Activated CD8-positive, alpha-beta memory T cell treated with anti-CD3 and anti-CD28 coated beads, Interleukin-2, amount 50 U/mL, for 4 hours (primary cell): ENCODE measurements at places on chromosomes 3 and 15.

- no peak for DNase-seq
Observed at GRCh38 chr15:28726102-28726501, 13.9 kb upstream of the GOLGA8M start.

DNA sequence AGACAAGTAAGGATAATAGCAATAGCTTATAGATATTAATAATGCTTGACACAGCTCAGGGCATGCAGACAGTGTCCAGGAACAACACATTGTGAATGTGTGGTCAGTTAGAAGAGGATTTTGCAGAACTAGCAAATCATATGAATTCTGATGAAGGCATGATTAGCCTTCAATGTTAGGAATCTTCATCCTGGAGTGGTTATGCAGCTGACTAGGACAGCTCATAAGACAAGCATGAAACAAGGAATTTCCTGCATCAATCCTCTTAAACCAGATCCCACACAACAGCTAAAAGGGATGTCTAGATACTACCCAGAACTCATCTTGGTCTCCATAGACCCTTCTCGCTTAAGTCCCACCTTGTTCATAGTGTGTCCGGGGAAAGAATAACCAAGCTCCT, 499.0 kb upstream of the ATP11B start:
- DNase-seq: no peak

DNA sequence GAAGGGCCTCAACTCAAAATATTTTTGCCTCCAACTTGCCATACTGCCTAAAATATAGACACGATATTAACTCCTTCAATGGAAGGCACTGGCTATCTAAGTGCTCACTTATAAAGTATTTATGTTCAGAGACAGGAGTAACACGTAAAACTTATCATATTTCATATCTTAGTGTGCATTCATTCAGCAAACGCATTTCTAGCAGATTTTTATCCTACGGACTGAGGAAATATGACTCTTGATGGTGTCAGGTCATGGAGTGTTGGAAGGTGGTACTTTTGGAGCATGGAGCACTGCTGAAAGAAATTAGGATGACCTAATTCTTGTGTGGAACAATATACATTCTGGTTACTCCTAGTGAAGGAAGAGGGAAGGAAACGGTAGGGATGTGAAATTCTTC, 43.8 kb upstream of the LEKR1 start:
- no peak for DNase-seq

GRCh38 chr15:92480361-92480760, 86.7 kb downstream of the ST8SIA2 start:
- no peak for DNase-seq

DNA sequence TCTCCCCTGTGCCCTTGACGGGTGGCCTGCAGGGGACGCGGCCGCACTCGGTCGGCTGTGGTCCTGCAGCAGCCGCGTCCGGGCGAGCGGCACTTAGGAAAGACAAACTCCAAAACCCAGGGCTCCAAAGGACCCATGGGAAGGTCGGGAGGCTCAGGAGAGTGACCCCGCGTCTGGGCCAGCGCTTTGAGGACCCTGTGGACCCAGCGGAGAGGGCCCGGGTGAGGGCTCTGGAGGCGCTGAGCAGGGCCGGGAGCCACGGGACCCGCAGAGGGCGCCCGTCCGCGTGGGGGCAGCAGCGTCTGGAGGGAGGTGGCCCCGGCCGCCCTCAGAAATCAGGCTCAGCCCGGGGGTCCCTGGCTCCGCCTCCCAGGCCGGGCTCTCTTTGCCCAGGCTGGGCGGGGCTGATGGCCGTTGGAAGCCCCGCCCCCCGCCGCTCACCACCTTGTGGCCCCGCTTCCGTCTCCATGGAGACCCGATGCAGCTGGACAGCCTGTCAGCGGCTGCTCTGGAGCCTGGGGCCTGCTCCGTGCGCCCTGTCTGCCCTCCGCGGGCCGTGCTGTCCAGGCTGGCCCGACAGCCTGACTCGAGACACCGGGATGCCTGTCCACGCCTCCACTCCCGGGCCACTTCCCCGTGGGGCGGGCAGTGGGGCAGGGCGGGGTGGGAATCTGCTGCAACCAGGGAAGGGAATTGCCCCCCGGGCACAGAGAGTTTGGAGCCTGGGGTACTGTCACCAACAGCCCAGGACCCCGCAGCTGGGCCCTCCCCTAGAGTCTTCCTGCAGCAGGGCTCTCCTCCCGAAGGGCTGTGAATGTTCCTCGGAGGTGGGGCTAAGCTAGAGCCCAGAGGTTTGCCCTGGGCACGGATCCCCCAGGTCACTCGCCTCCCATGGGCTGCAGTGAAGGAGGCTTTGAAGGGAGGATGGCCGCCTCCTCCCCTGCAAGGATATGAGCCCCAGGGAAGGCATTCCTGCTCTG, 34.8 kb upstream of the RPL32 start:
- no peak for DNase-seq

GRCh38 chr15:58909616-58910015, 23.9 kb downstream of the SLTM start:
- no peak for DNase-seq

DNA sequence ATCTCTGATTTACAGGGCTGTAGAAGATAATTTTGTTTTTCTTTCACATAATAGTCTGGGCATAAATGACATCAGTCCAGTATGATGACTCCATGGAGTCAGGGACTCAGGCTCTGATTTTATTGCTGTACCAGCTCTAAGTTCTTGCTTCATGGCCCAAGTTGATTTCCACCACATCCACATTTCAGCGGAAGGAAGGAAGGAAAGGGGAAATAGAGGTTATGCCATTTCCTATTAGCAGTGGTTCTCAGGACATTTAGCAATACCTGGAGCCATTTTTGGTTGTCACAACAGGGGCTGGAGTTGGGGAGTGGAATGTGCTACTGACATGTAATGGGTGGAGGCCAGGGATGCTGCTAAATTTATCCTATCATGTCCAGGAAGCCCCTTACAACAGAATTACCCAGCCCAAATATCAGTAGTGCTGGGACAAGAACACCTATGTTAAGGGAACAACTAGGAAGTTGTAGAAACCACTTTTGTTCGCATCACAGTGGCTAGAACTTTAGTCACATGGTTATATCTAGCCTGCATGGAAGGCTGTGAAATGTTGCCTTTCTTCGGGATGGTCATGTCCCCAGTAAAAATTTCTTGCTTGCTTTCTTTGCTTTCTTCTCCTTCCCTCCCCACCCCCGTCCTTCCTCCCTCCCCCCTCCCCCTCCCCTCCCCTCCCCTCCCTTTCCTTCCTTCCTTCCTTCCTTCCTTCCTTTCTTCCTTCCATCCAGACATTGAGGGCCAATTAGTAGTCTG, 42.1 kb downstream of the OXSR1 start:
- no peak for DNase-seq

GRCh38 chr3:175392653-175393052, 533.5 kb downstream of the NAALADL2 start:
- no peak for DNase-seq

- no peak for DNase-seq
Observed at GRCh38 chr15:69344238-69344637, 45.5 kb downstream of the PAQR5 start.

GRCh38 chr3:52596658-52597265, 60.4 kb downstream of the UQCC5 start:
- no peak for DNase-seq

GRCh38 chr3:109644746-109645145, 307.4 kb upstream of the DPPA4 start:
- no peak for DNase-seq

DNA sequence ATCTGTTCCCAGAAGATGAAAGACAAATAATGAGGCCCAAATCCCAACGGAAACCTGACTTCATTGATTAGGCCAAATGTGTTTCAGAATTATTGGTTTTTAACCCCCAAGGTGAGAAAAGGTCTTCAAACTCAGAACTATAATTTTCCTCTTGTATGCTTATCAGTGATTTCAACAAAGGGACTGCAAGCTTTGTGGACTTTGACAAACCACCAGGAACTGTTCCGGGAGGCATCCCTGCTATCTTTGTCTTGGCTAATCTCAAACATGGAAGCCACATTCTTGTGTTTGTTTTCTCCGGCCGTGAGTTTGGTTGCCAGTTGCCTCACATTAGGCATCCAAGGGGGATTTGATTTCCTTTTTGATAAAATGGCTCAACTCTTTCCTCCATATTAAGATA, 19.5 kb downstream of the ARHGEF3 start:
- DNase-seq: no peak

GRCh38 chr3:124177071-124177470, 185.1 kb upstream of the ROPN1 start:
- no peak for DNase-seq

- DNase-seq: no peak
Observed at GRCh38 chr15:98753726-98754656, 105.7 kb downstream of the IGF1R start.
